ENCODE measurements at places on chromosomes 1 and 21.

DNA sequence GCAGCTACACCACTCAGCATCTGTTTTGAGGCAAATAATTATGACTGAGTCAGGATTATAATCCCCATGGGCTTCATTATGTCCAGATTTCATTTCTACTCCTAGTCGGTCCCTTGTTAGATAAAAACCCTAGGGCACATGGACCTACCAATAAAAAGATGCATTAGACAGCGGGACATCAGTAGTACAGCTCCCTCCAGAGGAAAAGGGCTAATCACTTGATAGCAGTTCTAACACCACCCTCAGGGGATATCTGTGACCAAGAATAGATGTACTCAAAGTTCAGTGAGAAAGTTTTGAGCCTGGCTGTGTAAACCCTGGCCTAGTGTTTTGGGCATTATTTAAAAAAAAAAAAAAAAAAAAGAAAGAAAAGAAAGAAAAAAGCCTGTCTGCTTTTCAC, 10.0 kb downstream of the GJA8 start:
- no peak for DNase-seq

DNA sequence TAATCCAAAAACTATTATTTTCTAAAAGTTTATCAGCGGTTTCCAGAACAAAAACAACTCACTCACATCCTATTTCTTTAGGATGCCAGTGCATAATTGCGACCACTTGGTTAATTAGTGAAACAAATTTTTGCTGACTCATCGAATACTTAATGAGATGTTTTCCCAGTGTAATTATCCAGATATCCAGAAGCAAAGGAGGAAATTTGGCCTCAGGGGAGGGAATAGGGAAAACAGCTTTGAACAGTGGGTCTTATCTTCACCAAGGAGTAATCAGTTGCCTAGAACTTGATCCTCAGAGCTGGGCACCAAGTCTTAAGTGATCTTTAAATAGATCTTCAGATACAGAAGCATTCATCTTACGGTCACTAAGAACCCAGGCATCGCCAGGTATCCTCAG, 24.3 kb downstream of the STYXL2 start:
- no peak for DNase-seq

- no peak for DNase-seq
Observed at GRCh38 chr21:28627261-28627660, 365.4 kb downstream of the LTN1 start.

DNA sequence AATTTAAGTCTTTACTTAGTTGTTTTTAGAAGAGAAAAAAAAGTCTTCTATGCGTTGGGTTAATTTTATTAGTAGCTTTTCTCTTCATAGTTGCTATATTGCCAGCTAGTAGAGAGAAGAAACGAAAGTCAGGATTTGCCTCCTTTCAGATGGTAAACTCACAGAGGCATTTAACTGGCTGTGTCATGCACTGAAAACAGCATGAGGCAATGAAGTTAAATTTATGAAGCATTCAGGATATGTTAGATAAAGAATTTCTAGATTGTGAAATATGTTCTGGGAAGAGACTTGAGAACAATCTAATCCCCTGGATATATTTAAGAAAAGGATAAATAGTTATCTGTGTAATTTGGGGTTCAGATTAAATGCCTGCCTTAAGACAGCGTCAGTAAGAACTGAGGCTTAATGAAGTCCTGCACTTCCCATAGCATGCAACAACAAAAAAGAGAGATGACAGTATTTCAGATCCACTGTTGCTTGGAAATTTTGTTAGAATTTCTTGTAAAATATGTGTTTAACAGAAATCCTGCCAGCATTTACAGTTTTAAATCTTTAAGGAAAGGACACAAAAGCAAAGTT, 1.7 kb downstream of the ANGPTL1 start:
- no peak for DNase-seq

- no peak for DNase-seq
Observed at GRCh38 chr1:26854906-26855305, 8.0 kb upstream of the SFN start.

All from activated T-cell treated with anti-CD3 and anti-CD28 coated beads for 4 hours (primary cell).